T-helper 2 cell treated with Interferon-gamma antibody and Interleukin-4, amounts not matched to agents 5 μg/mL and 100 μg/mL, for 36 hours (primary cell): ENCODE measurements at places on chromosomes 3 and 15.

- DNase-seq, result no peak
Observed at GRCh38 chr3:76615719-76616118, 424.2 kb upstream of the ROBO2 start.

GRCh38 chr3:14811684-14812083, 7.1 kb upstream of the FGD5 start:
- no peak for DNase-seq

GRCh38 chr15:92291900-92292299, 101.8 kb upstream of the ST8SIA2 start:
- no peak for DNase-seq

- DNase-seq, result no peak
Observed at GRCh38 chr3:16790432-16791400, 94.0 kb upstream of the PLCL2 start.

DNA sequence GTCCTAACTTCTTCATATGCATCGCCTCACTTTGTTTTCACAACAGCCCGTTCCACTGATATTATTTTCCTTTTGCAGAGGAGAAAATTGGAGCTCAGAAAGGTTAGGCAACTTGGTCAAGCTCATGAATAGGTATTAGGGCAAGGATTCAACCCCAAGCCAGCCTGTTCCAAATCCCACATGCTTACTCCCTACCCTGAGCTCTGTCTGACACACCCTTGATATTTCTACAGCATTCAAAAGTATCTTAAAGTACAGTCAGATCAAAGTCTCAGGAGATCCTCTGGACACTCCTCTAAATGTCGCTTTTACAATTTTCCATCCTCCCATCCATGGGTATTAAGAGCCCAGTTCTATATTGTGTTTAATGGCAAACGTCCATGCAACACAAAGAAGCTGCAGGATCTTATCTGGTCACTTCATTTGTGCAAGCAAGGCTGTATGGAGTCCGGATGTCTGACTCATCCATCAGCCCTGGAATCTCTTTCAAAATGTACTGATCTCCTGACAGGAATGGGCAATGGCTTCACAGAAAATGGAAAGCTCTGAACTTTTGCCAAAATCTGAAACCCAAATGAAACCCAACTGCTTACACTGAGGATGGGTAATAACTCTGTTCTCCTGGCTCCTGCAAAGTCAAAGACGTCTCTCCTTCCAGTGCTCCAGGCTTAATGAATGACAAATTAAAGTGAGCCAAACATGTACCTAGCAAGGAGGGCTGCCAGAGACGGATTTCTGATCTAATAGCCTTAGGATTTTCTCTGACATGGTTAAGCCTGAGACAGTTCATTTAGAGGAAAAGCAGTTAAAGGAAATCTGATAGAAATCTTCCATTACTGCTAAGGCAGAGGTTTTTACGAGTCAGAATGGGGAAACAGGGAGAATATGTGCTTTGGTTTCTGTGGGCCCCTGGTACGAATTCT, 230.9 kb upstream of the RORA start:
- no peak for DNase-seq

- no peak for DNase-seq
Observed at GRCh38 chr3:45618081-45618509, 23.5 kb downstream of the LIMD1 start.

DNA sequence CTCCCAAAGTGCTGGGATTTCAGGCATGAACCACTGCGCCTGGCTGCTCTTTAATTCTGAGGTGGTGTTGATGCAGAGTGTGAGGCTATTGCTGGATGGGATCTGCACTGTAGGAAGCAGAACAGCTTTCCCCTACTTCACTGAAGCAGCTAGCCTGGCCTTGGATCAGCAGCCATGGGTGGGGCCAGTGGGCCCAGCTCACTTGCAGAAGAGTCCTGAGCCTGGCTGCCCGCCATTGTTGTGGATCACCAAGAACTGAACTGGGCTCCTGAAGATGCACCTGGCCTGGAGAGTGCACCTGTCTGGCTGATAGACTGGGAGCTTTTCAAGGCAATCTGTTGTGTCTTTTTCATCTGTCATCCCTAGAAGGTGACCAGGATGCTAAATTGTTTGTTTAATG, 11.9 kb downstream of the TLNRD1 start:
- no peak for DNase-seq
